ENCODE measurements at places on chromosomes 16 and 17.

DNA sequence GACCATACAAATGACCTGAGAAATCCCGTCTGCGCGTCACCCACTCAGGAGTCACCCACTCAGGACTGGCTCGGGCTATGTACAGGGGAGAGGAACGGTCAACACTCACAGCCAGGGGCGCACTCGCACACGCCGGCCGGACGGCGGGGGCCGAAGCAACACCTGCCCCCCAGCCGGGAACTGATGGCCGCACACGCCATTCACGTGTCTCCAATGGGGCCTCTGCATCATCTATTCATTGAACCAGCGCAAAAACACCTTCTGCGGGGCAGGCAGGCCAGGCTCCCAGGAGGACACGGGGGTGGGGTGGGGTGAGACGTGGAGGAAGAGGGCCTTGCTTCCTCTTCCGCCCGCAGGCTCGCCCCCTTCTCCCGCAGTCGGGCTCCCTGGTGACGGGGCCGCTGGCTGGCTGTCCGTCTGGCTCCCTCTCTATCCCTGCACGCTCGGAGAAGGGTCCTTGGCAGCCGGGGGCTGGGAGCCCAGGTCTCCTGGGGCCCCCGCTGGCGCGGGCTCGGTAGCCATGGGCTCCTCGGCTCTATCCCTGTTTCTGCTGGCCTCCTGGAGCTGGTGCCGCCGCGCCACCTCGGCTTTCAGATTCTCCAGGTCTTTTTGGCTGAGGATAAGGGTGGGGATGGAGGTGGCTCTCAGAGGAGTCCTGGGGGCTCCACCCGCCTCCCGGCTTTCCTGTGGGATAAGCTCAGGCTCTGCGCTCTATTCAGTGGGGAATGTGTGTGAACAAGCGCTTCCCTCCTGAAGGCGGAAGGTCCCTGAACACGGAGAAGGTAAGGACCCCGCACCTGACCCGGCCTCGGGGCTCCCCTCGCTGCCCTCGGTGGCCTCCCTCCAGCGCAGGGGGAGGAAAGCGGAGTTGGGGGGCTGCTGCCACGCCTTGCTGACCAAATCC is 21.1 kb downstream of the CLUH start:
- DNase-seq: no peak

GRCh38 chr17:38881600-38882191 is 11.8 kb downstream of the LASP1 start:
- DNase-seq: no peak

- DNase-seq: no peak
Observed at GRCh38 chr16:56368545-56368944, 56.8 kb downstream of the AMFR start.

DNA sequence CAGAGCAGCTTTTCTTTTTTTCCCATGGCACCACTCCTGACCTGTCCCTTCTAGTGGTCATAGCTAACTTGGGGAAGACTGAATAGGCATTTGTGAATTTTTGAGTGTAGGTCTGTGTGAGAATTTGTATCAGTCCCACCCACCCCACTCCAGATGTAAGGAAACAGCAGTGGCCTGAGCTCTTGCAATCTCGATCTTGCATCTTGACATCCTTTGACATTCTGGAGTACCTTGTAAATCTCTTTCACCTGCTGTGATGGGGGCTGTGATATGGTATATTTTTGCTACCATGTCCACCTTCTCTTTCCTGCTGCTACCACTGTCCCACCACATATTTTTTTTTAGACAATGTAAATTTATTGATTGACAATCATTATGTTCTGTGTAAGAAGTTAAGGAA is 289.3 kb downstream of the MAP2K6 start:
- no peak for DNase-seq

DNA sequence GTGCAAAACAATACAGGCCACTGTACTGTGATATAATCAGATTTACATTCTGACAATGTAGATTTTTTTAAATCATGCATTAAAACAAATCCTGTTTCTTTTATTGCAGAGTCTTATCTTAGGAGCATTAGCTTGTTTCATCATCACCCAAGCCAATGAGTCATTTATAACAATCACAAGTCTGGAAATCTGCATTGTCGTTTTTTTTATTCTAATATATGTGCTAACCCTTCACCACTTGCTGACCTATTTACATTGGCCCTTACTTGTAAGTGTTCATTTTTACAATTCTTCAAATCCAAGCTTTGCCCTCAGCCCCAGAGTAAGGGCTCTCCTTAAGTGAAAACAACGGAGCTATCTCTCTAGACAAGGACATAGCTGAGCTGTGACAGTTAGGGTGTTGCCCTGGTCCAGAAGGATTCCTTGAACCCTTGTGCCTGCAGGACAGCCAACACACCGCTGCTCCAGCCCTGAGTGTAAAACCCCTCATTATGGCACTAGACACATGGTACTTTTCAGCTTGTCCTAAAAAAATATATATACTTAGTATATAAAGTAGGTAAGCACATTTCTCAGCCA is 3.7 kb downstream of the CMTM1 start:
- DNase-seq: no peak

DNA sequence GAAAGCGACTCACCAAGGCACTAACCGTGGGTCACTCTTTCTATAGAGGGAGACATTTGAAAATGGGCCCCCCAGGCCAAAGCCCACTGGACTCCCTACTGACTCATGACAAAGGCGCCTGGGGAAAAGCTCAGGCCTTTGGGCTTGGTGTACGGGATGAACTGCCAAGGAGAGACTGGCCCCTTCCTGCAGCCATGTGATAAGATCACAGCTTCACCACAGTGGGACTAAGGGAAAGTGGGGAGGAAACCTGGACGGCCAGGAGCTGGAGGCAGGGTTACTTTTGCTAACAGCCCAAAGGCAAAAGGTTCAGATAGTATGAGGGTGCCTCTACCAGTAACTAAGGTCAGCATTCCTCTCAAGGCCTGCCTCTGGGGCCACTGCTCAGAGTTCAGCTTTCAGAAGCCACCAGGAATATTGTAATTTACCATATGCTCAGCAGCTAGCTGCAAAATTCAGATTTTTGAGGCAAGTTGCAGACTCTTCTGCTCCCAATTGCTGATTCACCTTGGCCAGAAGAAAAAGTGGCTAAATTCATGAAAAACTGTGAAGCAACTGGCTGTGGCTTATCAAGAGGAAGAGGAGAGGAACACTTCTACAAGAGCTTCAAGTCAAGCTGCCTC is 37.1 kb upstream of the SLC25A19 start:
- DNase-seq: no peak
